KBM-7 (cell line): ENCODE measurements at places on chromosomes 13 and 19.
A peak's percentile ranks its signal among the peaks of the same experiment; 100 is the strongest.

DNA sequence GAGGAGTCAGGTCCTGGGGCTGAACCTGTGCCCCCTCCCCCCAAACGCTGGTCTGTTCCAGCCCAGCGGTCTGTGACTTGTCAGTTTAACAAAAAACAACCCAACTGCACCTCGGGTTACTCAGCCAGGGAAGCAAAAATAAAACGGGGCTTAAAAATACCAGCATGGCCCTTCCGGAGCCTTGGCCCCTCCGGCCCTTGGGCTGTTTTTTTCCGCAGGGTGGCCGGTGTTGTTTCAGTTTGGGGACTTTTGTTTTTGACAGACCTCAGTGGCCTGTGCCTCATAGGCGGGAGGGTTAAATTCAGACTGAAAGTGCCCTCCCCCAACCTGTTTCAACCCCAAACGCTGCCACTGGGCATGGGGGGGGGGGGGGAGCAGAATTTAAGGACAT is 4.0 kb downstream of the TCF3 start:
- DNase-seq, result no peak

DNA sequence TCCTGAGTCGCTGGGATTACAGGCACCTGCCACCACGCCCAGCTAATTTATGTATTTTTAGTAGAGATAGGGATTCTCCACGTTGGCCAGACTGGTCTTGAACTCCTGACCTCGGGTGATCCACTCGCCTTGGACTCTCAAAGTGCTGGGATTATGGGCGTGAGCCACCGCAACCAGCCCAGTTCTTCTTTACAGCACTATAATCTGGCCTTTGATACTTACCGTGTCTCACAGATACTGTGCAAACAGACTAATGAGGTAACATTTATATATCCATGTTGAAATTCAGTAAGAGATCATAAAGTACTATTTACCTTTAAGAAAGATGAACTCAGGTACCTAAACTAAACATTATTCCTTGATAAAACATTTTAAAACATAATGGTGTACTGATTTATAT is 121.8 kb upstream of the PRR20A start:
- no peak for DNase-seq

GRCh38 chr13:44895264-44895952 is 93.9 kb downstream of the NUFIP1 start:
- DNase-seq, result no peak

GRCh38 chr13:95296326-95296925 is 4.8 kb downstream of the ABCC4 start:
- no peak for DNase-seq

GRCh38 chr13:71864094-71864985 is 2.7 kb downstream of the DACH1 start:
- DNase-seq, result peak; percentile 27

- DNase-seq, result no peak
Measured at GRCh38 chr13:29589234-29589633, 6.3 kb downstream of the SLC7A1 start.

- no peak for DNase-seq
Measured at GRCh38 chr19:29216021-29216420, 3.1 kb upstream of the UQCRFS1 start.

DNA sequence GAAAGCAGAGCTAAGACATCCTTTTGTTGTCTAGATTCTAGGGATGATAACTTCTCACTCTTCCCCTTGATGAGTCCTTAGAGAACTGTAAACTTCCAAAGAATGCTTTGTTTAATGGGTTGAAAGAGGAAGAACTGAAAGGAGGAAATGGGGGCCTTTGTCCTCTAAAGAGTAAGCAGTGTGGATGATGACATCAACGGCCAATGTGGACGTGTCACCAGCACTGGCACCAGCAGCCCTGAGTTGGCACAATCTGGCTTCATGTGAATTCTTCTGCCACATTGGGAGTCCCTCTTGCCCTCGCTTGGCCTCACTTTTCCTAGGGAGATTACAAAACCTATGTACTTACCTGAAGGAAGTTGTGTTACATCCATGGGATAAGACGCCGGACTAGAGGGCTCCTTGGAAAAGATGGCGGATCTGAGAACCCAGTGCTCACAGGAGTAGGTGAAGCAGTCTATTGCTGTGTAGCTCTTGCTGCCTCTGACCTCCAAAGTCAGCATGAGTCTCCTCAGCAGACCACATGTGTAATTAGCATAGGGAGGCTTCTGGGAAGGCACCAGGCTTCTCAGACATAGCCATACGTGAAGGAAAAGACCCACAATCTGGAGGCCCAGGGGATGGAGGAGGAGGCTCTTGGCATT is 62.8 kb downstream of the RGCC start:
- DNase-seq, result peak; percentile 53

GRCh38 chr19:19417046-19417445 is 11.6 kb downstream of the GATAD2A start:
- no peak for DNase-seq
